Hematopoietic multipotent progenitor cell treated with erythropoietin and hydrocortisone succinate and interleukin-3 and kit ligand, for 15 days (in vitro differentiated cells): ENCODE measurements at places on chromosomes 5 and 9.

GRCh38 chr5:119346394-119346793 is 9.4 kb upstream of the TNFAIP8 start:
- no peak for DNase-seq

GRCh38 chr9:81686614-81687520 is 2.5 kb downstream of the TLE1 start:
- no peak for DNase-seq

DNA sequence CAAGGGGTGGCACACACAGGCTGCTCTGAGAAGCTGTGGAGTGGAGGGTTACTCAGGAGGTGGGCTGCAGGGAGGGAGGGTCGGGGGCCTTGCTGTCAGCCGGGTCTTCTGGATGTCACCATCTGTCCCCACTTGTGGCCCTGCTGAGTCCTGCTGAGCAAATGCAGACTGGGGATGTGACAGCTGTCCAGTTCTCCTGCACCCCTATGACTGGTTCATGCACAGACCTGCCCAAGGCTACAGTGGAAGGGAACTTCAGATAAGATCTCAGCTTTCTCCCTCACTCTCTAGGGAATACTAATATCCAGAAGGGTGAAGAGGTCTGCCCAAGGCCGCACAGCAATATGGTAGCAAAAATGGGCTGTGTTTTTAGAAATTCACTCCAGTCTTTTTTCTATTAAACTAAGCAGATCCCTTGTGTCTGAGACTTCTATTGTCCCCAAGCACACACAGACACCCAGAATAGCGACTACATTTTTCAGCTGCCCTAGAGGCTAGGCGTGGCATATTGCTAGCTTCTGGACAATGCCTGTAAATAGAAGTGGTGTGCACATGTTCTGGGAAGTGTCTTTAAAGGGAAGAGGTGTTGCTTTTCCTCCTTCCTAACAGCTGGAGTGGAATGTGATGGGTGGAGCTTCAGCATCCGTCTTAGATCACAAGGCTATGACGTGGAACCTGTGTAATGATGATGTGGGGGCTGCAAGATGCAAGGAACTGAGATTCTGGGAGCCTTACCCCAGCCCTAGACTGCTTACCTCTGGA is 51.1 kb upstream of the TBC1D2 start:
- no peak for DNase-seq

DNA sequence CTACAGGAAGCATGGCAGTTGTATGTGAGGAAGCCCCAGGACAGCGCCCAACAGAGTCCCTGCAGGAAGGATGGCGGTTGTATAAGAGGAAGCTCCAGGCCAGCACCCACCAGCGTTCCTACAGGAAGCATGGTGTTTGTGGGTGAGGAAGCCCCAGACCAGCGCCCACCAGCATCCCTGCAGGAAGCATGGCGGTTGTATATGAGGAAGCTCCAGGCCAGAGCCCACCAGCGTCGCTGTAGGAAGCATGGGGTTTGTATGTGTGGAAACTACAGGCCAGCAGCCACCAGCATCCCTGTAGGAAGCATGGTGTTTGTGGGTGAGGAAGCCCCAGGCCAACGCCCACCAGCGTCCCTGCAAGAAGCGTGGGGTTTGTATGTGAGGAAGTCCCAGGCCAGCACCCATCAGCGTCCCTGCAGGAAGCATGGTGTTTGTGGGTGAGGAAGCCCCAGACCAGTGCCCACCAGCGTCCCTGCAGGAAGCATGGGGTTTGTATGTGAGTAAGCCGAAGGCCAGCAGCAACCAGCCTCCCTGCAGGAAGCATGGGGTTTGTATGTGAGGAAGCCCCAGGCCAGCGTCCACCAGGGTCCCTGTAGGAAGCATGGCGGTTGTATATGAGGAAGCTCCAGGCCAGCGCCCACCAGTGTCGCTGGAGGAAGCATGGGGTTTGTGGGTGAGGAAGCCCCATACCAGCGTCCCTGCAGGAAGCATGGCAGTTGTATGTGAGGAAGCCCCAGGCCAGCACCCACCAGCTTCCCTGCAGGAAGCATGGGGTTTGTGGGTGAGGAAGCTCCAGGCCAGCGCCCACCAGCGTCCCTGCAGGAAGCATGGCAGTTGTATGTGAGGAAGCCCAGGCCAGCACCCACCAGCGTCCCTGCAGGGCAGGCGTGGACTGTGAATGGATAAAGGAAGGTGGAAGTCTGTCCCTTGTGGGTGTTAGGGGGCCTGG is 79.0 kb downstream of the DAP start:
- DNase-seq, result no peak

DNA sequence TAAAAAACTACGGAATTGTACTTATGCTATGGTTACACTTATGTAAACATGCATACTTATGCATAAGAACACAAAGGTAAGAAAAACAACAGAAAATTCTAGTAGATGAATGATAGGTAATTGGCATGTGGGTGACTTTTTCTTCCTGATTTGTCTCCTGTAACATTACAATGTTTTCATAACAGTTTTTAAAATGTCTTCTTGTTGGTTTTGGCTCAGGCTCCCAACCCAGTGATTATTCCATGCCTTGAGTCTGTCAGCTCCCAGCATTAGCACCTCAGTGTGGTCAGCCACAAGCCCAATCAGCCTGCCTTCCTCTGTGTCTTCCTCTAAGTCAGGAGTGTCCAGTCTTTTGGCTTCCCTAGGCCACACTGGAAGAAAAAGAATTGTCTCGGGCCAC is 7.9 kb upstream of the FOXE1 start:
- no peak for DNase-seq
